ENCODE measurements at places on chromosomes 7 and 10. TPM values are rescaled to one million over a fixed set of nuclear protein-coding genes. Genes with fewer than 3 reads are reported as not detected.

DNA sequence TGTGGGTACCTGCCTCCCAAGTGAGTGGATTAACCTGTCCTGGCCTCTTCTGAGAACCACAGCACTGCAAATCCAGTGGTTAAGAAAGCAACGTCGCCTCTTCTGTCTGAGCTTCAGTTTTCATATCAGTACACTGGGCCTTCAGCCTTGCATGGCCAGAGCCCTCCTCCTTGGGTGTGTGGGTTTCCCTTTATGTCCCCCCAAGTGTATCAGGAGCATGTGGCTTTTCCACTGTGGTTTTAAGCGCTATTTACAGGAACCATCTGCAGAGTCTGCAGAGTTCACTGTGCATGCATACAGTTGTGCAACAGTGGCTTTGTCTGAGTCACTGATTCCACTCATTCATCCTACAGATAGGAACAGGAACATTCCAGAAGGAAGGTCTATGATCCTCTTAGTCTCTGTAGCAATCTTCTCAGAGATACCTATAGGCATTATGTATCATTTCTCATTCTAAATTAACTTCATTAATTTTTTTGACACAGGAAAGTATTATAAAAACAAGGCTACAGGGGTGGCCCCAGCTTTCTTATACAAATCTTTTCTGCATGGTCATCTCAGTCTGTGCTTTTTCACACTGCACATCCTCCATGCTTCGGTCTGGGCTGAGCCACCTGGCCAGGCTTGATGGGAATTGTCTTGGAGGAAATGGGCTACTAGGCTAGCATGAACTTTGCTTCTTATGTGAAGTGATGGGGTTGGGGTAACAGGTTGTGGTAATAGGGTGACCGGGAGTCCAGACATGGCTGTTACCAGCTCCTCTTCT lies 17.1 kb downstream of the MBL2 start:
- no peak for DNase-seq

DNA sequence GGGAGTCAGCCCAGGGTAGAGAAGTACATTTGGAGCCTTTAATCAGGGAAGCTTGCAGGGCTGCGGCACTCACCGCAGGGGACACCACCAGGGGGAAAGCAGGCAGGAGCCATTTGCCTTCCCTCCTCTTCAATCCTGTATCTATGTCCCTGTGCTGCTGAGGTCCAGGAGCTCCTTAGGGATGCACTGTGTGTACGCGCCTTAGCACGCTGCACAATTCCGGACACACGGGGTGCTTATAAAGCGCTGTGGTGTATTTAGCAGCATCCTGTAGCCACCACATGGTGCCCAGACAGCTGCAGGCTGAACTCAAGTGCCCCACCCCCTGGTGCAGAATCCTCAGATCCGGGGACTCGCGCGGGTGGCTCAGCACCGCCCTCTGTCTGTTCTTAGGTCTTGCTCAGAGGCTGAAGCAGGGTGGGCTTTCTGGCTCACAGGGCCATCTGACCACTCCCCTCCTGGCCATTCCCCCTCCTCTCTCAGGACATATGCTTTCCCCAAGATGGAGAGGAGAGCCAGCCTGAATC lies 421.4 kb downstream of the SDK1 start:
- no peak for DNase-seq

GRCh38 chr10:62170732-62171131 lies 97.9 kb downstream of the RTKN2 start:
- no peak for DNase-seq

DNA sequence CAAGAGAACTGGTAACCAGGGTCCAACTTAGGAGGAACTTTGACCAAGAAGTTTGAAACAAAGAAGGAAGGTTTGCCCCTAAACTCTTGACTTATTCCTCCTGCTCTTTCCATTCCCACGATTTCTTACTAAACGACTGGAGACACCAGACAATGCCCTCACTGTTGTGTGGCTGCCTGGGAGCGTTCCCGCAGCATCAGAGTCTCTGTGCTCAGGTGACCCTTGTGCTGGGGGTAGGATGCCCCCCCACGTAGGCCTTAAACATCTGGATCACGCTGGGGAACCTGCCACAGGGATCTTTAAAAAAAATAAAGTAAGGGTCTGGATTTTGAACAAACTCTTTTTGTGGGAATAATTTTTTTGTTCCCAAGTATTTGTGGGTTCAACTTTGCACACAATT lies 30.1 kb upstream of the CTBP2 start:
- DNase-seq = no peak

Gene CDC14C
- total RNA-seq = not detected

Gene SORCS1
- 3.3 TPM for total RNA-seq
